Body of pancreas (tissue), 4 donors: ENCODE measurements at places on chromosomes 16 and 17. TPM values are rescaled to one million over a fixed set of nuclear protein-coding genes. Genes with fewer than 3 reads are reported as not detected.

- no peak overlapping the region for H3K4me3 ChIP-seq
- no peak overlapping the region for H3K27ac ChIP-seq
Observed at GRCh38 chr16:13519871-13520270, 400.1 kb upstream of the ERCC4 start.

GRCh38 chr17:69525920-69526841 is 111.7 kb downstream of the MAP2K6 start:
- no peaks in the 10 kb centered on the region for H3K4me1 ChIP-seq
- H3K36me3 ChIP-seq = no peaks in the 10 kb centered on the region
- no peak overlapping the region for H3K4me3 ChIP-seq
- DNase-seq = peak; percentile 56
- no peaks in the 10 kb centered on the region for H3K27me3 ChIP-seq

Gene GOSR2
- 41.8 TPM for total RNA-seq

DNA sequence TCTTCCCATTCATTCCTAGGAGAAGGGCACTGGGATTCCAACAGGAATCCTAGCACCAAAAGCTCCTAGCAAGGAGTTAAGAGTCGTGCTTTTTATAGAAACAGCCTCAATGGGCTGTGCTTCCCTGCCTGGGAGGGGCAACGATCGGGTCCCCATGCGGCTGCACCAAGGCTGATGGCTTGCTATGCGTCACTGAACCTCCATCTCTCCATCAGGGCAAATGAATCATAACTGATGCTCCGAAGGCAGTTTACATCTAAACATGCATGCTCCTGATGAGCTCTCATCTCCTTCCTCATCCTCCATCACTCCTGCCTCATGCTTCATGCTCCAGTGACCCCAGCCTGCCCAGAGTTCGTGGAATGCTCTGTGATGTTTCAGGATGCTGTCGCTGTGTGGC is 270.5 kb downstream of the FOXL1 start:
- H3K36me3 ChIP-seq = no peaks in the 10 kb centered on the region
- H3K27me3 ChIP-seq = no peaks in the 10 kb centered on the region
- H3K4me1 ChIP-seq = no peaks in the 10 kb centered on the region
- no peak overlapping the region for H3K4me3 ChIP-seq

- peak overlapping the region; percentile 71 for H3K27ac ChIP-seq
- H3K36me3 ChIP-seq = peaks cover 4% of the 10 kb centered on the region
- peaks cover 73% of the 10 kb centered on the region for H3K4me1 ChIP-seq
- DNase-seq = no peak
- H3K4me3 ChIP-seq = no peak overlapping the region
Observed at GRCh38 chr17:28324267-28324745, 5.3 kb downstream of the TMEM97 start.

Gene GAS7
- 20.1 TPM for total RNA-seq
